ENCODE measurements at places on chromosomes 16 and 17.

DNA sequence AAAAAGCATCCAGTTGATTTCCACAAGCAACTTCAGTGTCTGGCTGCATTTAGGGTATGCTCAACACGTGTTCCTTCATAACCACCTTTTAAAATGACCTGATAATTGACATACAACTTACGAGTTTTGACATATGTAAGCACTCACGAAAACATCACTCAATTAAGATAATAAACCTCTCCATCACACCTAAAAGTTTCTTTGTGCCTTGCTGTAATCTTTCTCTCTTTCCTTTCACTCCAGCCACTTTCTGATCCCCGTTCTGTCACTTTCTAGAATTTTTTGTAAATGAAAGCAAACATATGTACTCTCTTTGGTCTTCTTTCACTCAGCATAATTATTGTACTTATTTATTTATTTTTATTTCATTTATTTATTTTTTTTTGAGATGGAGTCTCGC lies 20.7 kb upstream of the UBE2G1 start:
- DNase-seq, result no peak

DNA sequence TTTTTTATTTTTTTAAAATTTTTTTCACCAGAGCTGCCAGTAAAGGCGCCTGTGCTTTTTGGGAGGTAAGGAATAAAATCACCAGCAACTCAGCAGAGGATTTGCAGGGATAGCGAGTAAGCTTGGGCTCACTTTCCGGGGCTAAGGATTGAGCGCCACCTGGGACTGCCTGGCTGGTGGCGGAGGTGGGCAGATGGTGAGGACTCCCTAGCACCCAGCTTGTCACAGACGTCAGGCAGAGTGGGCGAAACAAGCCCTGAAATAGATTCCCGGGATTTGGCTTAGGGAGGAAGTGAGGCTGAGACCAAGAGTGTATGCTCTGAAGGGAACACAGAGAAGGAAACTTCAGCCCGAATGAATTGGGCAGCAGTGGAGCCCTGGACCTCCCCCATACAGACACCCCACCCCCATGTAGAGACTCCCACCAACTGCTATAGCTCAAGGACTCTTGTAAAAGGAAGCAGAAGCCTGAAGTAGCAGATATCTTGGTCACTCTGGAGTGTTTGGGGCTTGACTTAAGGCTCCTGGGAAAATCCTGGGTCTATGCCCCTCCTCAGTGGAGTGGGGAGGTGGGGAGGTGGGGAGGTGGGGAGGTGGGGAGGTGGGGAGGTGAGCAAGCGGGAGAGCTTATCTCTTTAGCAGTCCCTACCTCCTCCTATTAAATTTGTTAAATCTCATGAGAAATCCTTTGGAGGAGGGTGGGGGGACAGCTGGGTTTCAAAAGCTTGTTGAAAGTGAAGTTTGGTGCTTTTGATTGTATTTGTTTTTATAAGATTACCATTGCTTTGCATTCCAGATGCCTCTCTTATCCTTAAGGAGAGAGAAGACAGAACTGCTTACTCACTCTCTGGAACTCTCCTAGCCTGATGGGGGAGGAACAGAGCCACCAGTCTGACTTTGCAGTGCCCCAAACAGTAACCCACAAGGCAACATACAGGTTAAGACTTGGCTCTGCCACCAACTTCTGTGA lies 8.2 kb downstream of the ARL4D start:
- DNase-seq, result no peak

DNA sequence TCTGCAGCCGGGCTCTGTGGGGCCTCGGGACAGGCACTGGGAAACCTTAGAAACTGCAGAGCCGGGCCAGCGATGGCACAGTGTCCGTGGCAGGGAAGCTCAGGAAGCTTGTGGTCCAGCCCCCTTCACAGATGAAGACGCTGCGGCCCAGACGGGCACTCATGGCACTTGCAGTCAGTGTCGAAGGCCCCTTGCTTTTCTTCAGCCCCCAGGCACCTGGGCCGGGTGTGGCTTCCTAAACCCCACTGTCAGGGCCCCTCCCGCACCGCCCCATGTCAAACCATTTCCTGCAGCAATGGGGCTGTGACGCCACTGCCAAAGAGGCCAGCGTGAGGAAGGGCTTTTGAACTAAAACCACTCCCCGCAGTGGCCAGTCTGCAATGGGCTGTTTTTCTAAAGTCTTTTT lies 164.0 kb downstream of the LAT start:
- DNase-seq, result peak; percentile 19

DNA sequence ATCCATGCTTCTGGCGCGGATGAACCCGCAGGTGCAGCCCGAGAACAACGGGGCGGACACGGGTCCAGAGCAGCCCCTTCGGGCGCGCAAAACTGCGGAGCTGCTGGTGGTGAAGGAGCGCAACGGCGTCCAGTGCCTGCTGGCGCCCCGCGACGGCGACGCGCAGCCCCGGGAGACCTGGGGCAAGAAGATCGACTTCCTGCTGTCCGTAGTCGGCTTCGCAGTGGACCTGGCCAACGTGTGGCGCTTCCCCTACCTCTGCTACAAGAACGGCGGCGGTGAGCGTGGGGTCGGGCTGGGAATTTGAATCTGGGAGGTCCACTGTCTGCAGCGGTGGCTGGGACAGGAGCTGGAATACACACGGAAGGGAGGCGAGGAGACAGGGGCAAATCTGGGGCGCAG lies 904 bp downstream of the SLC6A2 start:
- DNase-seq, result no peak

- DNase-seq, result no peak
These were observed 21.1 kb upstream of the CORO6 start for GRCh38 chr17:29643817-29644160.

- no peak for DNase-seq
These were observed 17.2 kb downstream of the NTAN1 start for GRCh38 chr16:15038689-15039088.

DNA sequence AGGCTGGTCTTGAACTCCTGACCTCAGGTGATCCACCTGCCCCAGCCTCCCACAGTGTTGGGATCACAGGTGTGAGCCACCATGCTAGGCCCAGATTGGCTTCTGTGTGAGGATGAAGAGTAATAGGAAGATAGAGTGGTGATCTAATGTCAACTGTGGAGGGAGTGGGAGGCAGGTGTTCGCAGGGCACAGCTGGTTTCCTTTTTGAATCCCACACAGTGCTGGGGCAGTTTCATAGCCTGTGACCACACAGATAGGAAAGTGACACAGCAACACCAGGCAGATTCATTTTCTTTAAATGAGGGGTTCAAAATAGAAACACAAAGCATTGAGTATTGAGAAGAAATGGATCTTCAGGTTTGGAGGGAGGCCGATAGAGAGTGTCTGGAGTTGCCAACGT lies 540.3 kb downstream of the WWOX start:
- no peak for DNase-seq

DNA sequence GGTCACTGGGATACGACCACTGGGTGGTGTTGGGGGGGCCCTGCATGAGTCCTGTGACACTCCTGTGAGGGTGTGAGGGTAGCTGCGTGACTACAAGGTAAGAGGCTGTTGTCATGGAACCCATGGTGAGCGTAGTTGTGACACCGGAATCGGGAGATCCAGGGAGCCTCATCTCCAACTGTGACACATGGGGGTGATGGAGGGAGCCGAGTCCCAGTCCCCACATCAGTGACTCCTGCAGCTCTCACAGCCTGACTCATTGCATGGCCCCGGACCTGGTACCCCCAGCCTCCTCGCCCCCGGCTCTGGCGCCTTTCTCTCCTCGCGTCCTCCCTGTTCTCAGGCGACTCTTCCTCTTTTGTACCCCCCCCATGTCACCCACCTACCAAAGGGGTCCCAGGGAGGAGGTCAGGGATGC lies 14.2 kb downstream of the CDH16 start:
- DNase-seq, result no peak

DNA sequence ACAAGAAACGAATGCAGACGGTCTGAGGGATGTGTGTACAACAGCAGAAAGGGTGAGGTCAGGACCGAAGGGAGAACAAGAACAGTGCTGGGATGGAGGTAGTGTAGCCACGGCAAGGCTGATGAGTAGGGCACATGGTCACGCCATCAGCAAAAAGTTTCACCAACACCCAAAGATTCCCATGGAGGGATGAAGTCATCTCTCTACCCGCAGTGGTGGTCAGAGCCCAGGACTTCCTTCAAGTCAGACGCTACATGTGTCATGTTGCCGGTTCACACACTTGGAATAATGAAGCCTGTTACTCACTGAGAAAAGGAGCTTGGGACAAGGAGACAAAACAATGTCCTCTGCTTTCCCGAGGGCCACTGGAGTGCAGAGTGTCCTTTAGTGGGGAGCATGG lies 79.7 kb downstream of the SALL1 start:
- no peak for DNase-seq

DNA sequence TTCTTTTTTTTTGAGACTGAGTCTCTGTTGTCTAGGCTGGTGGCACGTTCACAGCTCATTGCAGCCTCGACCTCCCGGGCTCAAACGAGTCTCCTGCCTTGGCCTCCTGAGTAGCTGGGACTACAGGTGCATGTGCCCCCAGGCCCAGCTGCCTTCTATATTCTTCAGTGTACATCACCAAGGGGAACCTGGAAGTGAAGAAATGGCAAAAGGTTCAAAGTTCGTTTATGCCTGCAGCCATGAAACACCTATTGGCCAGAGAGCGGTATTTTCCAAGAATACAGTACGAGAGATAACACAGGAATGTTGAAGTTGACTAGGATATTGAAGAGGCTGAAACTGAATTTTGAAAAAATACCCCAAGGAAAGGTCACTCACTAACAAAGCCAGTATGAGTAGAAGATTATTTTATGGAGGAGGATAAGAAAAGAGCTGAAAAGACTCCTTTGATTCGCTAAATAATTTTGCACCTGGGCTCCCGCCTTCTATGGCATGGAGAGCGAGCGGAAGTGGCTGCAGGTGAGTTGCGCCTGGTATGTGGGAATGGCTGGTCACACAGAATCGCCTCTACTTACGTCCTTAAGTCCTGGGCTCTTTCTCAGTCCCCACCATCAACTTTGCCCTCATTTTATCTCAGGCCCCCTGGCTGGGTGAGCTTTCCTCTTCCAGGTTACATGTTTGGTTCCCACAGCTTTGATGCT lies 9.8 kb downstream of the ST6GALNAC1 start:
- no peak for DNase-seq

- DNase-seq, result no peak
These were observed 9.3 kb upstream of the CNP start for GRCh38 chr17:41957031-41957868.

GRCh38 chr17:6894206-6894528 lies 62.6 kb upstream of the TEKT1 start:
- no peak for DNase-seq

DNA sequence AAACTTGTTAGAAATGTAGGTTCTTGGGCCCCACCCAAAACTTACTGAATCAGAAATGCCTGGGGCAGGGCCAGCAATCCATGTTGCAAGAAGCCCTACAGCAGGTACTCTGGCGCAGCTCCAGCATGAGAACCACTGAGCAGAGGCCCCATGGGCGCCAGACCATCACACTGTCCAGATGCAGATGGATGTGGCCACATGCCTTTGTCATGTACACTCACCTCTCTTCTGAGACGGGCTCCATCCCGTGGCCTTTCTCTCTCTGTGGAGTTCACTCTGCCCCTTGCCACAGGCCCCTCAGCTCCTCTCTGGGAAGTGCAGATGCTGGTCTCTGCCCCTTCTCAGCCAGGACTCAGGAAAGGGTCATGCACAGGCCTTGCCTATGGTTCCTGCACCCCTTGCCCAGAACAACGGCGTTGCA lies 2.3 kb upstream of the CCNF start:
- no peak for DNase-seq

DNA sequence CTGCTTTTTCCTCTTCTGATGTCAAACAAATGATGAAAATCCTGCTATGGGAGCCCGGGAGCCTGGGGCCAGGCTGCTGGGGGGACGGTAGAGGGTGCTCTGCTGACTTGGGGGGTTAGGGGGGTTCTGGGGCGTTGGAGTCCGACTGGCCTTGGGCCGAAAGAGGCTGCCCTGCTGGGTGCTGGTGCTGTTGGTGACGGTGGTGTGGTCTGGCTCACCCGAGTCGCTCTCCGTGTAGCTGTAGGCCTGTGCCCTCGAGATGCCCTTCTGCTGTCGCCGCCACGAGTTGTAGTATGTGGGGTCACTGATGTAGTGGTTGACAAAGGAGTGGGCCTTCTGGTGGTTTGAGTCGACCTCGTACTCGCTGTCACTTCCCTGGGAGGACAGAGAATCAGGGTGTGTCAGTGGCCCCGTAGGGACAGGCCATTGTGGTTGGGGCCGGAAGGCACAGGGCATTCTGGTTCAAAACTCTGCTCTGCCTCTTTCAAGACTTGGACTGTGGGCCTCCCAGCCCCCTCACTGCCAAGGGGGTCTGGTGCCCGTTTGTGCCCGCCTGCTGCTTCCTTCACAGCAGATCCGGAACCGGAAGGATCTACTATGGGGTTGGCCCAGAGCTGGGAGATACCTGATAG lies 26.9 kb upstream of the CDC42EP4 start:
- DNase-seq, result no peak

All from stimulated activated CD4-positive, alpha-beta T cell treated with anti-CD3 and anti-CD28 coated beads, TNF-alpha, amount 100 ng/mL, for 1 hour (primary cell).